ENCODE measurements at places on chromosomes 7 and 10.

DNA sequence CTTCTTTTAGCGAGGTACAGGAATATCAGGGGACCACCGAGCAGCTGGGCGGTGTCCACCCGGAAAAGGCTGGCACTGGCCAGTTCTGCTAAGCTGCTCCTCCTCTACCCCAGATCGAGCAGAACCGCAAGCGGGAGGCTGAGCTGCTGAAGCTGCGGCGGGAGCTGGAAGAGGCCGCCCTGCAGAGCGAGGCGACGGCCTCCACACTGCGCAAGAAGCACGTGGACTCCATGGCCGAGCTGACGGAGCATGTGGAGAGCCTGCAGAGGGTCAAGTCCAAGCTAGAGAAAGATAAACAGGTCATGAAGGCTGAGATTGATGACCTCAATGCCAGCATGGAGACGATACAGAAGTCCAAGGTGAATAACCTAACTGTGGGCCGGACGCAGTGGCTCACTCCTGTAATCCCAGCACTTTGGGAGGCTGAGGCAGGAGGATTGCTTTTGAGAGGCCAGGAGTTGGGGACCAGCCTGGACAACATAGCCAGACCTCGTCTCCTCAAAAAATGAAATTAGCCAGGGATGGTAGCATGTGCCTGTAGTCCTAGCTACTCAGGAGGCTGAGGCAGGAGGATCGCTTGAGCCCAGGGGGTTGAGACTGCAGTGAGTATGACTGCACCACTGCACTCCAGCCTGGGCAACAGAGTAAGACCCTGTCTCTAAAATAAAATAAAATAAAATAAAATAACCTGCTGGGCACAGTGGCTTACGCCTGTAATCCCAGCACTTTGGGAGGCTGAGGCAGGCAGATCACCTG is 15.3 kb downstream of the MYH16 start:
- DNase-seq, result no peak

GRCh38 chr7:111605246-111605645 is 43.0 kb upstream of the IMMP2L start:
- no peak for DNase-seq

- no peak for DNase-seq
These were observed 57.1 kb upstream of the RHOBTB1 start for GRCh38 chr10:61000769-61001730.

DNA sequence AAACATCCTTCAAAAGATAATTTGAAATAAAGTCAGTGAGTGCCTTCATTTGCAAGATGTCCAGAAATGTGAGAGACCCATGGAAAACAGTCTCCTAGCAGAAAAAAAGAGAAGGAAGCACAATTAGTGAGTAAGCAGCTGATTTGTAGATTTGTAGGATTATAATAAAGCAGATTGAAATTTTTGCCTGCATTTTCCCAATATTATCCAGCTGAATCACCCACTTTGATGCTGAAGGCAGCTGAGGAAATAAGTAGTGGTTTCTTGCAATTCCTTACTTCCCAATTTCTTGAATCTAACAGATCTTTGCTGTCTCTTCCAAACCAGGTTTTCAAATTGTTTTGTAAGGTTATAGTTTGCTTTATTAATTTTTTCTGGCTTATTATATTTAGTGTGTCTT is 181.4 kb downstream of the GNAT3 start:
- DNase-seq, result no peak

DNA sequence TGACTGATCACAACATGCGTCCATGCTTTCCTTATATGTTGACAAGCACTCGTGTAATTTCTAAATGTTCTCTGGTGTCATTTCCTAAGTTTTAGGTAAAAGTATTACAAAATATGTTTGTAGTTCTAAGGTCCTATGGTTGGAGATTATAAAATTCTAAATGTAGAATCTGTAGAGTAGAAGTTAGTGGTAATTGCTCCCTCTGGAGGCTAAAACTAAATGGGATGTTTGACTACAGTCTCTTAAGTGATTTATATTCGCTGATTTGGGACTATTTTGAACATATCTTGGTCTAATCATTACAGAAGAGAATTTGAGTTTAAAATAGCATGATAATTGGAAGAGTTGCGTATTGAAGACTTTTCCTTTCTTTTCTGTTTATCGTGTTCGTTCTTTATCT is 74.1 kb downstream of the ZMYND11 start:
- DNase-seq, result no peak

DNA sequence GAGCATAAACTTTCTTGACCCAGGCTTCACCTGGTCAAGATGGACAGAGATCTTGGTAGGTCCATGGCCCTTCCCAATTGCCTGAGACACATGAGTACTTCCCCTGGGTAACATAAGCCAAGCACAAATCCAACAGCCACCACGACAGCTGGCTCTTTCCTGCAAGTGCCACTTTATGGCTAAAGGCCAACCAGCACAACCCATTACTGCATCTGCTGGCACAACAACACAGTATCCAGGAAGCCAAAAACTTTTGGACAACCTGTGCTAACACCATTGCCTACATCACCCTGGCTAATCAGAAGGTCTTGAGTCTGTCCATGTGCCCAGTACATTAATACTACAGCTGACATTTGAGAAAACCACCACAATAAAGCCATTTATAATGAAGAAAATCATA is 548.0 kb upstream of the SEMA3D start:
- DNase-seq, result no peak

- DNase-seq, result no peak
These were observed 44.4 kb upstream of the CD36 start for GRCh38 chr7:80593869-80594586.

DNA sequence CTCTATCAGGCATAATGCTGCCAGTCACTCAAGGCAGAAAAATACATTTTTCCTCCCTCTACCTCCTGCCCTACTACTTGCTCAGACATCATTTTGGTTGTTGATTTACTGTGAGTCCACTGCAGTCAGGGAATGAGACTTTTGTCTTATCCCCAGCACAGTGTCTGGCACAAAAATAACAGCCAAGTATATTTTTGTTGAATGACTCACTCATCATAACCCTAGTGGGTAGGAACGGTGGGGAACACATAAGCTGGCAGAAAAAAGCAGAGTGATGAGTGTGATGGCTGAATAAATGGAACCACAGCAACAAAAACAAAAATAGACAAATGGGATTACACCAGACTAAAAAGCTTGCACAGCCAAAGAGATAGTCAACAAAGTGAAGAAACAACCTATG is 65.8 kb upstream of the LAMB4 start:
- no peak for DNase-seq

DNA sequence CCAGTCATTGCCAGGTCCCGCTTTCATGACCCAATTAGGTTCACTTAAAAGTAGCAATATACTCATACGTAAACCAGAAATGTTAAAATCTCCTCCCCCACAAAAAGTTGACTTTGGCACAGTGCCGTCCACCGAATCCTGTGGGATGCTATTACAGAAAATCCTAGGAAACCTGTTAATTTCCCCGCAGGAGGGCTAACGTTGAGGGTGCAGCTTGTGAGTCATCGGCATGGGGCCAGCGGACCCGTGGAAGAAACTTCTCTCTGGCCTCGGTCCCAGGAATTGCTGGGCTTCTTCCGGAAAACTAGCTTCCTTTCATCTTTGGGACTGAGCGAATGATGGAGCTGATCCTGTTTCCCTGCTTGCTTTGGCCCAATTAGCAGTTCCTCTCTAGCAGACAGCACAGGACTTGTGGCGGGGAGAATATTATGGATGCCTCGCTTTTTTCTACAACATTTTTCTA is 13.5 kb downstream of the CRYGN start:
- DNase-seq, result no peak

- no peak for DNase-seq
These were observed 261.4 kb downstream of the BAMBI start for GRCh38 chr10:28938745-28939144.

DNA sequence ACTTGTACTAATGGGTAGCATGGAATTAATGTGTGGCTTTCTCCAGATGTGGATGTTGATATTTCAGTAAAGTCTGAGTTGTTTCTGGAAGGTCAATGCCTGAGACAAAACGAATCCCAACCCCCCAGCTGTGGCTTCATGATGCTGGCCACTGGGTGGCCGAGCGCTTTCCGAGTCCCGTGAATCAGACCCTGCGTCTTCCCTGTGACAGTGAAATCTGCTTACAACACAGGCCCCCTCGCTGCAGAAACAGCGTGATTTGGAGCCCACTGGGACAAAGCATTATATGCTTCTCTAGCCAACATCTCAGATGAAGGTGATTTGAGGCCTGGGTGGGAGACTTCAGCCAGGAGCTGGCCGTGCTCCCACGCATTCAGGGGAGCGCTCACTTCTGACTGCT is 124.7 kb downstream of the WDR37 start:
- DNase-seq, result no peak

GRCh38 chr10:126889421-126889820 is 15.8 kb upstream of the DOCK1 start:
- no peak for DNase-seq

DNA sequence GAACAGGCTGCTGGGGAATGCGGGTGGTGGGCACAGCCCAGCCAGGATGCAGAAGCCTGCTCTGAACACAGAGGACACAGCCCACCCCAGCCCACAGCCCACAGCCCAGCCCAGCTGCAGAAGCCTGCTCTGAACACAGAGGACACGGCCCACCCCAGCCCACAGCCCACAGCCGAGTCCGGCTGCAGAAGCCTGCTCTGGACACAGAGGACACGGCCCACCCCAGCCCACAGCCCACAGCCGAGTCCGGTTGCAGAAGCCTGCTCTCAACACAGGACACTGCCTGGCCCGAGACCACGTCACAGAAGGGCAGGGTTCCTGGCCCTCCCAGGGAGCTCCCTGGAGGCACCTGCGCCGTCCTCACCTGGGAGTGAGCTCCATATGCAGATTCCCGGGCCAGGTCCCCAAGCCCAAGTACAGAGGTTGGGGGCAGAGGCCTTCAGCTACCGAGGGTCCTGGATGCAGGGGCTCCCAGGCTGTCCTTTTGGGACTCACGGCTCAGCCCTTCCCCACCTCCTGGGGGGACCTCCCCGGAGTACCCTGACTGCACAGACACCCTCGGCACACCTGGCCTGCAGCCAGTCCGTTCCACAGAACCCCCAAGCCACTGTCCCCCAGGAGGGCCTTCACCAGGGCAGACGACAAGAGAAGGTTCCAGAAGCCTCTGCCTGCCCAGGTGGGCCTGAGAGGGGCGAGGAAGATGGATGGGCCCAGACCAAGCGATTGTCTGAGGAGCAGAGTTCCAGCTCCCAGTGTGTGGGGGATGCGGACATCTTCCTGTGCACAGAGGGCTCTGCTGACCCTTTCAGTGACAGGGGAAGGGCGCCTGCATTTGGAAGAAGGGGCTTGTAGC is 23.7 kb upstream of the FOXL3 start:
- no peak for DNase-seq

DNA sequence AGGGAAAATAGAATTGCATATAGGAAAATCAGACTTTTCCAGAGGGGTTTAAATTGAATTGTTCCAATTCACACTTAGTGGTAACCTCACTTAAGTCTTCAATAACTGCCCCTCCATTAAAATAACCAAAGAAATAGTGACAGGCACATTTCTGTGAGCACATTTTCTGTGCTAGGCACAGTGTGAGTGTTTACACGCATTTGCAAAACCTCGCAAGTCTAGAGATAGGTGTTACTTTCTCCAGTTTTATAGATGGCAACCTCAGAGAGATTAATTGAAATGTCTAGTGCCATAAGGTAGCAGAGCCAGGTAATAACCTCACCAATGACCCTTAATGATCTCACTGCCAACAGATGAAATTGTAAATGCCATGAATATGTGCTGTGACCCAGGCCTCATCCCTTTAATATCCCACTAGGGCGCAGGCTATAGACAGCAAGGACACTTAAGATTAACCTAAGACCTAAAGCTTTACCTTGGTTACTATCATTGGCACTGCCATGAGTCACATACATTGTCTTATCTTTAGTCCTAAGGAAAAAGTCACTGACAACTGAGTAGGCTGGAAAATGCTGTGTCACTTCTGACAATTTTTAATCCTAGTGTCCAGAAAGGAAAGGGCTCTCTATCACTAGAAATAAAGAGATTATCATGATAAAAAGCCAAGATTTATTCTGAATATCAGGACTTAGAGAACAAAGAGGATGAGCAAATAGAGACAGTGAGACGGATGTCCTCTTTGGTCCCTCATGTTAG is 187.8 kb downstream of the PPP1R17 start:
- no peak for DNase-seq

GRCh38 chr7:70489813-70490212 is 642.1 kb upstream of the GALNT17 start:
- no peak for DNase-seq

- no peak for DNase-seq
These were observed 211.3 kb downstream of the BICC1 start for GRCh38 chr10:58723966-58724365.

- DNase-seq, result no peak
These were observed 6.0 kb downstream of the SRGN start for GRCh38 chr10:69093933-69094332.

DNA sequence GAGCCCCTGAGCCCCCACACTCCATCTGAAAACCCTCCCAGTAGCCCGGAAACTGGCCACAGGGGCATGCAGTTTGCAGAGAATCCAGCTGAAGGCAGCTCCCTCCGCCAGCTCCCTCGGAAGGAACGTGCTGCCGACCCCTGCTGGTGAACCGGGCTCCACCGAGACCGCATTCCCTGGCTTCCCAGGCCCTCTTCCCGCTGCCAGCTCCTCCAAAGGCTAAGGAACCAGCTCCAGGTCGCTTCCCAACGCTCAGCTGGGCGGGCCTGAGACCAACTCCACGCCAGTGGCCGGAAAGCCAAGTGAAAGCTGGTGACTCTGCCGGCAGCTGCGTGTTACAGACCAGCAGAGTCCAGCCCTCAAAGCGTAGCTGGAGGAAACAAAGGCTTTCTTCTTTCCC is 35.8 kb downstream of the GPER1 start:
- no peak for DNase-seq

DNA sequence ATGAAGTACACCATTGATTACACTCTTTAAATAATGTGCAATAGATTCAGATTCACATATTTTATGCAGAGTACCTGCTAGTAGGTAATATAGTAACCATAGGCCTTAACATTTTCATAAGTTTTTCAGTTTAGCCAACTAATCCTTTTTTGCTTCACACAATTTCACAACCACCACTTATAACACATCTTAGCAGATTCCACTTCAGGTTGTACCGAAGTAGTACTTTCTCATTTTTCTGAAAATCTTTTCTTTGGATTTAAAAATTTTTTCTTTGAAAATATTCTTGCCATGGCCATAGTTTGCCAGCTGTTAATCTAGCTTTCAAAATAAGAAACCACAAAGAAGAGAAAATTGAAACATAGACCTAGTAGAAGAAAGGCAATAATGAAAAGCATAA is 203.1 kb downstream of the MGMT start:
- DNase-seq, result no peak

- no peak for DNase-seq
These were observed 80.3 kb downstream of the KAT6B start for GRCh38 chr10:74906611-74907198.

DNA sequence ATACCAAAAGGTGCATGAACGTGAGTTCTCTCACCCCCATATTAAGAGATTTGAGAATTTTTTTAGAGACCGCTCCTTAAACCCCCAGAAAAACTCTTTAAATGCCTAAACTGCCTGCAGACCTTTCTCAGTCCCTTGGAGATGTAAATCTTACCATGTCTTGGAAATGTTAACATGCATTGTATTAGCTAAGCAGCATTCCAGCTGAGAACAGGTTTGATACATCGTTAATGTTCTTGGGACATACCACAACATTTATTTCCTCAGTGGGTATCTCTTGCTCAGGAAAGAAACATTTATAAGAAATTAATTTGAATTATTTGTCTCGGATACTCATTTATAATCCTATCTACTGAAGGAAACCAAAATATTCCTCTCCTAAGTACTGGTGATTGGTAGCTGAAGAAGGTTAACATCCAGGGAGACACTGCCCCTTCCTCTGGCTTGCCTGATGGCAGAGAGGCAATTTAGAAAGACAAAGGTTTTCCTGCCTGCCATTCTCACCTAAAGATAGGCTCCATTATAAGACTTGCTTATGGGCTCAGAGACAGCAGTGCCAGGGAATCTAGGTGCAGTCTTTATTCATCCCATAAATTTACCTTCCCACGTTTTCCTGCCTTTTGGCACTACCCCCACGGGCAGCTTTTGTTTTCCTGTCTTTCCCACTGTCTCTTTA is 141.2 kb downstream of the COBL start:
- DNase-seq, result no peak
